ENCODE measurements at places on chromosomes 2 and 18.

GRCh38 chr18:78813156-78813555 lies 166.5 kb upstream of the SALL3 start:
- no peak for DNase-seq

DNA sequence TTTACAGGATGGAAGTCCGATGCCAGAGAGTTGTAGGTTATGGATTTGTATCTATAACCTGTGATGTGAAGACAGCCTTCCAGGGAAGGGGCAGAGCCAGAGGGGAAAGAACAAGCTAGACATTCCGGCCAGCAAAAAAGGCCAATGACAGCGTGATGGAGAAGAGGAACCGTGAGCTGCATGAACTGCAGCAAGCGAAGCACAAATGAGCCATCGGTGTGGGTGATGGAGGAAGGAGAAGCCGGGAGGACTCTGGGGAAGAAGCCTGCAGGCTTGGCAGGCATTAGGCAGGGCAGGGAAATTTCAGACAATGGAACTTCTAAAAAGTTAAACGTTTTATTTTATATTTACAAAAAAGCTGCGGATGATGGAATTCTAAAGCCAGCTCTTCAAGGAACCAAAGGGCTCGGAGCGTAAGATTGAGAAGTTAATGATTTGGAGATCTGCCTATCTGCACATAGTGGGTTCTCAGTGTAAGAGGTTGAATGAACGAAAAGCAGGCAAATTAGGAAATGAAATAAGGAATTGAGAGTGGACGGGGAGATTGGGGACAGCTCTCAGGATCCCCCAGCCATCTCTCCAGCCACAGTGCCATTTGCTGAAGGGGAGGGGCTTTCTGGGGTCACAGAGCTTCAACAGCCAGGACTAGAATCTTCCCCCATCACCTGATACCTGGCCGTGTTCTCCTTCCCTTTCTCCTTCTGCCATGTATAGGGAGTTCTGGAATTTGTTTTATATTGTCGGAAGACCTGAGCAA lies 28.4 kb downstream of the NGEF start:
- DNase-seq: no peak

GRCh38 chr2:239589270-239589825 lies 188.5 kb upstream of the HDAC4 start:
- DNase-seq: no peak

DNA sequence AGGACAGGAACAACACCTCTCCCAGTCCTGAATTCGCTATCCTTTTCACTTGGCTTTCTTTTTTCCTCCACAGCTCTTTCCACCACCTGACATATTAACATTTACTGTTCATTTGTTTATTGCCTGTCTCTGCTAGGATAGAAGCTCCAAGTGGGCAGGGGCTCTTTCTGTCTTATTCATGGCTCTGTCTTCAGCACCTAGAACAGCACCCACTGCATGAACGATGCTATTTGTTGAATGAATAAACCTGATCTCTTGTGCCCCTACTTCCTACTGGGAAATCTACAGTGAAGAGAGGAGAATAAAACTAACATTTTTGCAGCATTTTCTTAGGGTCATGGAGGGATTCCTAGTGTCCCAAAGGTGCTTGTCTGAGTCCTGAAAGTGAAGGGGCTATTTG lies 24.4 kb upstream of the GAREM2 start:
- no peak for DNase-seq

DNA sequence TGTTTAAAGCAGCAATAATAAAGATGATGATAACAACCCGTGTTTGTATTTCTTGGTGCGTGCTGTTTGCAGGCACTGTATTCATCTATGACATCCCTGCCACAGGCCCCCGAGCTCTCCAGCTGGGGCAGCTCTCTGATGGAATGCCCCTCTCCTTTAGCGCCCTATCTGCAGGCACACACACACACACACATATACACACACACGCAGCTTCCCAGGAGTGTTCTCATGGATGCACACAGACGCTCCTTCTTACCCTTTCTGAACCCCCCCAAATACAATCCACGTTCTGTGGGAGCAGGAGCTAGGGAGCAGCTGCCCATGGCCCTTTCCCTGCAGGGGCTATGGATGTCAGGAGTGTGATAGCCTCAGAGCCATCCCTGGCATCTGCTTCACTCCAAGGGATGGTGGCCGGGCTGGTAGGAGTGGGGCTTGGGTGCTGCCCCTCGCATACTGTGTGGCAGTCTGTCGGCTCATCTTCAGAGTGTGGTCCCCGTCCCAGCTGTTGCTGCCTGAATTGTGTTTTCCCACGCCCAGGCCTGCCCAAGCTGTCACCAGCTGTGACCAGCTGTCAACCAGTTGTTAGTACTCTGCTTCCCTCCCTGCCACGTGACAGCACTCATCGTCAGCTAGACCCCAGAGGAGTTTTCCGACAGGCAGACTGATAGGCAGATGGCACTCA lies 50.8 kb upstream of the MYCN start:
- no peak for DNase-seq

DNA sequence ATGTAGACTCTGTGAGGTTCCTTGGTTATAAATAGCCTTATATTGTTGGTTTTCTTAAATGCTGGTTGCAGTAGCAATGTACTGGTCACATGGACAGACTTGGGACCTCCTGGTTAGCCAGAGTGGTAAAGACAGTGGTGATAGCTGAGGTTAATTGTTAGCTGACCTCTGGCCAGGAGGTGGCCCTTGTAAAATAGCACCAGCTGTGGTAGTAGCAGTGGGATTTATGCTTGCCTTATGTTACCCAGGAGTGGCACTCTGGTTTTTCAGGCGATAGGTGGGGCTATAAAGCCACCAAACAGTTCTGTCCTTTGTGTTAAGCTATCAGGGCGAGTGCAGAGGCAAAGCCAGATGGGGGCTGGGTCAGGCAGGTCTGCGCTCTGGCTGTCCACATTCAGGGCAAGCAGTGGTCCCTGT lies 94.8 kb upstream of the SRD5A2 start:
- no peak for DNase-seq

- DNase-seq: no peak
These were observed 70.7 kb upstream of the CCDC195 start for GRCh38 chr2:224786848-224787247.

DNA sequence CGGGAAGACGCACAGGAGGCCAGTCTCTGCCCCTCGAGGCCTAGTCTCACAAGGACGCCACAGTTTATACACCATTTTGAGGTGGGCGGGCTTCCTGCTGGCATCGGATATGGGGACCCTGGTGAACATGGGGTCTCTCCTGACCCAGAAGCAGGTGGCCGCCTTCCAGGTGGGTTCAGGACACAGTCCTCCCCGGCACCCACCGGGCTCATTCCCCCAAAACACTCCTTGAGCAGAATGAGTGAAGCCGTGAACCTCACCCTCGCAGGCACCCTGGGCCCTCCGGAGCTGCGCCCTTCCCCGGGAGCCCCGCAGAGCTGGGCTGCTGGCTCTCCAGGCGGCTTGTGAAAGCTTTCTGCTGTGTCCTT lies 6.5 kb downstream of the NFATC1 start:
- DNase-seq: no peak

- peak; percentile 48 for DNase-seq
These were observed 44.5 kb upstream of the KCNE4 start for GRCh38 chr2:223007531-223007930.

- no peak for DNase-seq
These were observed 419.0 kb downstream of the NUP35 start for GRCh38 chr2:183543222-183543621.

- DNase-seq: no peak
These were observed 58.6 kb downstream of the FN1 start for GRCh38 chr2:215377283-215377682.

- no peak for DNase-seq
These were observed 133.1 kb downstream of the MREG start for GRCh38 chr2:215879977-215880940.

DNA sequence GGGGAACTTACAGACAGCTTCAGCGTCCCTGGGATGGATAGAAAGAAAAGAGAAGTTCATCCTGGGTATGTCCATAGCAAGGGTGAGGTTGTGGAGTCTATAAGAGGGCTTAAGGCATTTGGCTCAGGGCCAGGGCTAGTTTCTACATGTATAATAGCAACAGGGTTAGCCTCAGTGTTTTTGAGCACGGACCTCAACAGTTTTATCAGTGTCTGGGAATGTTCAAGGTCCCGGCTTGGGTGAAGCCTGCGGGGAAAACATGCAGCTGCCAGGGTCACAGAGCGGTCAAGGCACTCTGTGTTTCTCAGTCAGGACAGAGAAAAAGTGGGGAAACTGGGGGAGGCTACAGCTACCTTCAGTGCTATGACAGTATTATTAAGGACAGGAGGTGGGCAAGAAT lies 427.7 kb upstream of the HS6ST1 start:
- peak; percentile 90 for DNase-seq

GRCh38 chr2:43406651-43407279 lies 180.4 kb upstream of the ZFP36L2 start:
- no peak for DNase-seq

GRCh38 chr2:239731998-239732665 lies 293.0 kb downstream of the NDUFA10 start:
- DNase-seq: no peak

DNA sequence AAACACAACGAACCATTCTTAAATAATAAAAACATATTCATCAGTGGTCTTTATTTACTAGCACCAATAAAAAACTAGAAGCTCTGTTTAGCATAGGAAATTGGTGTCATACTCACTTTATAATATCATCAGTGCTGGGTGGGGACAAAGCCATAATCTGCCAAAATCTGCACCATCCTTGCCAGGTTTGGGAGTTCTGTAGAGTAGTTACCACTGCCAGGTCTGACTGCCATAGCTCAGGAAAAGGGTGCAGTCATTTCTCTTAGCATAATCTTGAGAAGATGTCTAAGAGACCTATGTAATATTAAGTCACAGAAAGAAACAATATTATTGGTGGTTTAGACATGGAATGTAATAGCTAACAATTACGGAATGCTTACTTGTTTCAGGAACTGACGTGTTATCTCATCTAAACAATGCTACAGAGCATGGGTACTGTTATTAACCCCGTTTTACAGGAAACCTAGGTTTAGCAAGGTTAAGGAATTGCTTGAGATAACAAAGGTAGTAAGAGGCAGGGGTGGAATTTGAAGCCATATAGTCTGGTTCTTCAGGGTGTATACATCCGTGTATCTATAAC lies 1.6 kb upstream of the MARCHF7 start:
- peak; percentile 36 for DNase-seq

DNA sequence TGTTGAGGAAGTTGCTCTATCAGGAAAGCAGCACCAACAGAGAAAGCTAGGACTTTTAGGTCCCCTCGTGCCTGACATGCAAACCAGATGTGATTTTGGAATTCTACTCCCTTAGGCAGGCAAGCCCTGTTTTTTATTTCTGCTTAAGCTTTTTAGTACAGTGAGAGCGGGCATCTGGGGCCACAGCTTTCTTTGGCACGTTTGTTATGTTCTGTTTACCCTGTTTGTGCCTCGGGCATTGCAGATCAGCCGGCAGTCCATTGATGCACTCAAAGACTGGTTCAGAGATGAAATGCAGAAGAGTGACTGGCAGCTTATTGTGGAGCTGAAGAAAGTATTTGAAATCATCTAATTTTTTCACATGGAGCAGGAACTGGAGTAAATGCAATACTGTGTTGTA lies 61.9 kb downstream of the EIF5B start:
- DNase-seq: no peak

DNA sequence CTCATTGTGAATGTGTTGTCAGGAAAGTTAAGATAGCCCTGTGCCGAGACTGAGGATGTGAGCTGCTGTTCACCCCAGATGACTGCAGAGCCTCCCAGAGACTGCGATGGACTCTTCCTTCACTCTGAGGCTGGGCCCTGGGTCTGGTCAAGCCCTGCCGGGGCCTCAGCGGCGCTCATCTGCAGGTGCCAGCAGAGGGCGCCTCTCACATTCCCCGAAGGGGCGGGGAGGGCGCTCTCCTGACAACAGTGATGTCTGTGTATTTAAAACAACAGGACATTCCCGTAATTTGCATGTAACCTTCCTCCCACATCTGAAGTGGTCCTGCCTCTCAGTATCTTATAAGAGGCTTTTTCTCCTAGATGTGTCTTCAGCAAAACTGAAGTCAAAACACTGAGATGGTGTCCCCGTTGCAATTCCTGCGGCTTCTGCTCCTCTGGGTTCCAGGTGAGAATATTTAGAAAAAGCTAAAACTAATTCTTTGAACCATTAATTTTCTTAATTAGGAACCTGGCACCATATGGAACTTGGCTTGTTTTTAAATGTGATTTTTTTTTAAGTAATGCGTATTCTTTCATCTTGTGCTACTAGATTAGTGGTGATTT lies 1377.9 kb downstream of the RPIA start:
- no peak for DNase-seq

DNA sequence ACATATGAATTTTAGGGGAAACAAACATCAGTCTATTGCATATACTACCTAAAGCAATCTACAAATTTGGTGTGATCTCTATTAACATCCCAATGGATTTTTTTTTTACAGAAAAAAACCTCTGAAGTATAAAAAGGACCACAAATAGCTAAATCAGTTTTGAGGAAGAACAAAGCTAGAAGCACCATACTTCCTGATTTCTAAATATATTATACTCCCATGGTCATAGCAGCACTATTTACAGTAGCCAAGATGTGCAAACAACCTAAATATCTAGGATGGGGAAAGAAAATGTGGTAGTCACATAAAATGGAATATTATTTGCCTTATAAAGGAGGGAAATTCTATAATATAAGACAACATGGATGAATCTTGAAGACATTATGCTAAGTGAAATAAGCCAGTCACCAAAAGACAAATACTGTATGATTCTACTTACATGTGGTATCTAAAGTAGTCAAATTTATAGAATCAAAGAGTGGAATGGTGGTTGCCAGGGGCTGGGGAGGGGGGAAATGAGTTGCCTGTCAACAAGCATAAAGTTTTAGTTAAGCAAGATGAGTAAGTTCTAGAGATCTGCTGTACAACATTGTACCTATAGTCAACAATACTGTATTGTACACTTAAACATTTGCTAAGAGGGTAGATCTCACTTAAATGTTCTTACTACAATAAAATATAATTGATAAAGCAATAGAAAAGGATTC lies 17.6 kb upstream of the CASP8 start:
- DNase-seq: no peak

DNA sequence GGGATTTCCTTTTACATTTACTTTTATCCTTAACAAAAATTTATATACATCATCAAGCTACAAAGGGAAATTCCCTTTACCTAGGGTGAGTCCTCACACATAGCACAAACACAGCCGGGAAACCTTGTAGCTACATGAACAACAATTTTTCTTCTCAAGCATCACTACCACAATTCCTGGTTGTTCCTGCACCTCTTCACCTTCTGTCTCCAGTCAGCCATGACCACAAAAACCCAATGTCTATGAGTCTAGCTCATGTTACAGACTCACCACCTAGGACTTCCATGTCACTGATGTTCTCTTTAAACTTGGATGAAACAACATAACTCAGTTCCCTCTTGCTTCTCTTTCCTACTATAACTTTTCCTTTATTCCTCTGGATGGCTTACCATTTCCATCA lies 460.4 kb downstream of the MBD2 start:
- DNase-seq: no peak

DNA sequence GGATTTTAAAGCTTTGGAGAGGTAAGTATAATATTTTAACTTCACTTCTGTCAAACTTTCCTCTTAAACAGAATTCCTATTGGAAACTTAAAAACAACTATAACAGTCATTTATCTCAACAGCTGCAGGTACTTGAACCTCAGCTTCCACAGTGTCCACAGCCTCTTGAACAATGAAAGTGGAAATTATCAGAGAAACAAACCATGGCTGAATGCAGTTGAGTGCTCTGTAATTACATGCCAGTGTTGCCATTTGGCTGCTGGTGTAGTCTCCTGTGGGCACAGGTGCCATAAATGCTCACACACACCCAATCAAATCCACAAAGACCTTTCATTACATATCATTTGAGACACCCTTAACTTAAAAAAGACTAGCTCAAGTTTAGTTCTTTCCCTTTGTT lies 125.1 kb downstream of the CPS1 start:
- DNase-seq: no peak

- DNase-seq: no peak
These were observed 31.0 kb downstream of the VIT start for GRCh38 chr2:36727550-36727949.
